ENCODE measurements at places on chromosomes 1 and 21. TPM values are rescaled to one million over a fixed set of nuclear protein-coding genes. Genes with fewer than 3 reads are reported as not detected.

DNA sequence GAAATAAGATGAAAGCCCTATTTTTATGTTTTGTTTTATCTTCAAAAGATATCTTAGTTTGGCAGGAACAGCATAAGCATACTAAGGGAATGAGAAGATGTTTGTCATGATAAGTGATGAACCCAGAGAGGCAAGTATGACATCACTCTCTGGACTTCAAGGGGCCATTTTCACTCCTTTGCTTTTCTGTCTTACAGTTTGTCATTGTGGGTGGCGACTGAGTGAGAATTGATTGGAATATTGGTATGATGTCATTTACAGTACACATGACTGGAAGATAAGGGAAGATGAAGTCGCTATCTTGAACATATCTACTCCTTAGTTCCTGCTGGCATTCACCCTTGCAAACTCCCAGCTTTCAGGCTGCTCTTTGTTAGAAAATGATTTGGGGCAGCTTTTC is 258.1 kb upstream of the RAB4A start:
- no peak for DNase-seq

SEMA4A gene
- 14.2 TPM for total RNA-seq

DNA sequence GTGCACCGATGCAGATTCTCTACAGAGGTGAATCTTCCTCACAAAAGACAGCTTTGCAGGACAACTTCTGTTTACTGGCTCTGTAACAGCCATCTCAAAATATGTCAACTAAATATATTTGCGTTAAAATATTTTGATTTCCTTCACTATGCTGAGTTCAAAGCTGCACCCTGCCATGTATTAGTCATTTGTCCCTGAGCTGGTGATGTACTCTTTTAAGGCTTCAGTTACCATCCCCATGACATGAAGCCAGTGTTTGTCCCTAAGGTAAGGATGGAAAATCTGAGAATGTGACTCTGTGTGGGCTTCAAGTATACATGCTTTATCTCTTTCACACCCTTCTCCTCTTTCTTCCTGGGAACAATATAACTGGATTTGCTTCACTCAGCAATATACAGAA is 70.2 kb upstream of the BTG3 start:
- DNase-seq: no peak

MPZ gene
- total RNA-seq: 3.6 TPM

NBPF10 gene
- total RNA-seq: 1.3 TPM

ESRRG gene
- total RNA-seq: 0.32 TPM

DNA sequence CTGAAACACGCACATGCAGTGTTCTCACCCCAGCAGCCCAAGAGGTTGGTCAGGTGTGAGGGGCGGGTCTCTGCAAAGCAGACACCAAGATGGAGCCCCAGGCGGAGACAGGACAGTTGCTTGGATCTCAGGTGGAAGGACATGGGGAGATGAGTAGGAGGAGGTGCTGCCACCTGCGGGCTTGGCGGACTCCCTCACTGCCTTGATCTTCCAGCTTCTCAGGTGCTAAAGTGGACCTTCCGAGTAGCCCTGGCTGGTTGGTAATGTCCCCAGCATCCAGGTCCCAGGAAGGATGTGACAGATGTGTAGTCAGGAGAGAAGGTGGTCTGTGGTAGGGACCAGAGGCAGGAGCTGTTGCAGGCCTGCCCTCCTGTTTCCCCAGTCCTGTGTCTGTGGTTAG is 114.1 kb downstream of the AJAP1 start:
- DNase-seq: no peak

GRCh38 chr1:209266590-209267205 is 316.8 kb upstream of the CAMK1G start:
- DNase-seq: no peak

GRCh38 chr1:47659146-47659545 is 221.3 kb downstream of the FOXD2 start:
- DNase-seq: no peak

DENND1B gene
- 8.3 TPM for total RNA-seq

CLCA4 gene
- total RNA-seq: not detected

GRCh38 chr1:99781798-99782197 is 15.4 kb upstream of the FRRS1 start:
- no peak for DNase-seq

DNA sequence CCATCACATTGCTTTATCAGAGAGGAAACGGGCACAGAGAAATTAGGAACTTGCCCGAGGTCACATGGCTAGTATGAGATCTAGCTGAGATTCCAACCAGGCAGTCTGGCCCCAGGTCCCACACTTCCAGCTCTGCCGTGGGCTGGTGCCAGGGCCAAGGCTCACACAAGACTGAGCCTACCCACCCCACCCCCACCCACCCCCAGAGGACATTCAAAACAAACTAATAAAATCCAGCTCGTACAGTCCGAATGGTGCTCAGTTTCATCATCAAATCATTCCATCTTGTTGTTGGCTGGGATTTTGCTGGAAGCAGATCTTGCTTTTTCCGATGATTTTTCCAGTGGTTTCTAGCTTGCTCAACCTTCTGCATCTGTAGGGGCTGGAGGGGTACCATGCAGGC is 27.9 kb downstream of the MATN1 start:
- DNase-seq: no peak

- DNase-seq: no peak
Measured at GRCh38 chr1:198272492-198272891, 115.7 kb downstream of the NEK7 start.

- DNase-seq: no peak
Measured at GRCh38 chr1:166133857-166134256, 32.9 kb downstream of the FAM78B start.

DNA sequence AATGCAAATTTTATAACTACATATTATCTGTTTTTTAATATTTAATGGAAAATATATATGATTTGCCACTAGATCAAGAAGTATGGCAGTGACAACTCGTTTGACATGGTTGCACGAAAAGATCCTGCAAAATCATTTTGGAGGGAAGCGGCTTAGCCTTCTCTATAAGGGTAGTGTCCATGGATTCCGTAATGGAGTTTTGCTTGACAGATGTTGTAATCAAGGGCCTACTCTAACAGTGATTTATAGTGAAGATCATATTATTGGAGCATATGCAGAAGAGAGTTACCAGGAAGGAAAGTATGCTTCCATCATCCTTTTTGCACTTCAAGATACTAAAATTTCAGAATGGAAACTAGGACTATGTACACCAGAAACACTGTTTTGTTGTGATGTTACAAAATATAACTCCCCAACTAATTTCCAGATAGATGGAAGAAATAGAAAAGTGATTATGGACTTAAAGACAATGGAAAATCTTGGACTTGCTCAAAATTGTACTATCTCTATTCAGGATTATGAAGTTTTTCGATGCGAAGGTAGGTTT is 556 bp downstream of the IFI44 start:
- DNase-seq: no peak

DNA sequence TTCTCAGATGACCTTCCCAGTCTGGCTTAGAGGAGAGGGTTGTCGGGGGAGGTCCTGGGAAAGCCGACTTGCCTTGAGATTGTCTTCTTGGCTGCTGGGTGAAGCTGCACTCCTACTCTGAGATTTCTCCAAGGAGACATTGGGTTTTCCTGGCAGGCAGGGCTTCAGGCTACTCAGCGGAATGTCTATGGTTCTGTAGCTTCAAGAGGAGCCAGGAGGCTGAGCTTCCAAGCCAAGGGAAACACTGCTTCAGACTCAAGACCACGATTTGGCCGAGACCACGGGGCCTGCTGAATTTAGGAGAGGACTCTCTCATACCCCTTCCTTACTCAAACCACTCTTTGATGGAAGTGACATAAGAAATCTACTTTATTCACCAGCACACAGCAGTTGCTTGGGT is 67.8 kb downstream of the NTMT2 start:
- DNase-seq: no peak

DNA sequence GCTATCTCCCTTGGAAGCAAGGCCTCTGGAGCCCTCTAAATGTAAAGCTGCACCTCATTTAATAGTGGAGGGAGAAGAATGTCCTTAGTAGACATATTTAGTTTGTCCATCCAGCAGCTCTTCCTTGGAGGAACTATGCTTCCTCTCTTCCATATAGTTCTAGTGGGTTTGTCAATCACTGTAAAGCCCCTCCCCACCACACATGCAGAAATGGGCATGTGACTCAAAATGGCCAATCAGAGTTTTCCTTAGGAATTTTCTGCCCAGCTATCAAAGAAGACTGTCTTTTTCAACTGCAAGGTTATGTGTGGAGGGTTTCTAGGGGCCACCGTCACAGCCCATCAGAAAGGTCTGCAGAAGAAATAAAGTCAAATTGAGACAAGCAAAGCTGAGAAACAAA is 175.5 kb downstream of the MIS18A start:
- DNase-seq: no peak

DNA sequence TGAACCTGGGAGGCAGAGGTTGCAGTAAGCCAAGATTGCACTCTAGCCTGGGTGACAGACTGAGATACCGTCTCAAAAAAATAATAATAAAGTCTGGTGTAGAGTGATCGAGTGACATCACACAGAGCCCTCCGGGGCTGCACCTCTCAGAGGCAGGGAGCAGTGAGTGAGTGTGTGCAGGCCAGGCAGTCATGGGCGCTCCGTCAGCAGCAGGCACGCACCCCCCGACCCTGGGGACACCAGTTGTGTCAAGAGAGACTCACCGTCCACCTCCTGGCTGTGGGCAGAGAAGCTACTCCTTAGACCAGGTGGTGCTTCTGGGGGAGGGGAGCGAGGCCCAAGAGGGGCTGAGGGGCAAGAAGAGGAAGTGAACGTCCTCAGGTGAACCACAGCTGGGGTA is 91.8 kb downstream of the SIK1 start:
- no peak for DNase-seq

C2CD4D gene
- not detected for total RNA-seq

GRCh38 chr21:25370311-25370744 is 237.0 kb downstream of the MRPL39 start:
- DNase-seq: no peak

ADORA1 gene
- 3.0 TPM for total RNA-seq

GRCh38 chr1:85661767-85662166 is 46.5 kb downstream of the ZNHIT6 start:
- DNase-seq: no peak

- no peak for DNase-seq
Measured at GRCh38 chr1:113109908-113110554, 37.0 kb downstream of the LRIG2 start.

GRCh38 chr1:192530254-192530653 is 45.3 kb upstream of the RGS1 start:
- DNase-seq: no peak

NPHS2 gene
- not detected for total RNA-seq

DNA sequence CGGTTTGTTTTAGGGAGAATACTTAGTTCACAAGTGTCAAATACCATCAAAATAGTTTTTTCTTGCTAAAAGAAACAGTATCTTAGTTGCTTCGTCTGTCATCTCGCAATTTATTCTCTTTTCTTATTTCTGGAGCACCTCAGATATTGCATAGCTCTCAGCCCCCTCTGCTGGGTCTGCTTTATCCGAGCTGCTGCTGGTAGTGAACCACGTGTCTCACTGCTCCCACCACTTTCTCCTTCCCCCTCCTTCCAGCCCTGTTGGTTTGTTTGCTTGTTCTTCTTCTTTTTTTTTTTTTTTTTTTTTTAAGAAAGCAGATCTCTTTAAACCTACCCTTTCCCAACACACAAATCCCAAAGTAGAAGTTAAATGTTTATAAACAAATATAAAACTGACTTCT is 170.8 kb downstream of the EDEM3 start:
- DNase-seq: no peak

DNA sequence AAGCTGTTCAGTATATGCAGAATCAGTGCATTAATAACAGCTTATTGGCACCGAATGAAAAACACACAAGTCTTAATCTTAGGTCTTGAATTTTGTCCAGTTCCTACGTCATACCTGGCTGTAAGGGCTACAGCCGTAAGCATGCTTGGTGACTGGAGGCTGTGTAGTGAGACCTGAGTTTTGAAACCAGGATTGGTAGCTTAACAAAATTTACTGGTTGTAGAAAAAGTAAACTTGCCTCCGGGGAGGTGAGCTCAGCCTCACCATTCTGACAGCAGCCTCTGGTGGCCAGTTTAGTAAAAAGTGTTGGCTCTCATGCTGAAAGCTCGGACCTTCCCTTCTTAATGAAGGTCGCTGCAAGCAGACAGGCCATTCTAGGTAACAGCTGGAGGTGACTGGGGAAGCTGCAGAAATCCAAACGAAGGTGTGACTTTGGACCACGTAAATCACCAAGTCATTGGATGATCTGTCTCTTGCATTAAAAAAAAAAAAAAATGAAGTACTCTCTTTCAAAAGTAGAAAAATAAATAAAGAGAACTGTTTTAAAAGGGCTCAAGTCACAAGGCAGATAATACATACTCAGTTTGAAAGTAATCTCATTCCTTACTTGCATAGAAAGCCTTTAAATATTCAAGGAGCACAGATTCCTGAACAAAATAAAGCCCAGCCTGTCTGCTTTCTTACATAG is 48.9 kb downstream of the HLCS start:
- no peak for DNase-seq

- no peak for DNase-seq
Measured at GRCh38 chr1:30746212-30747032, 11.2 kb downstream of the LAPTM5 start.

- no peak for DNase-seq
Measured at GRCh38 chr1:90707363-90707710, 9.8 kb downstream of the BARHL2 start.

FCRL3 gene
- total RNA-seq: 0.19 TPM
